Endothelial cell of umbilical vein (primary cell): ENCODE measurements at places on chromosomes 1 and 21. TPM values are rescaled to one million over a fixed set of nuclear protein-coding genes. Genes with fewer than 3 reads are reported as not detected.

Gene LCE2A
- total RNA-seq: not detected in 2 replicates

DNA sequence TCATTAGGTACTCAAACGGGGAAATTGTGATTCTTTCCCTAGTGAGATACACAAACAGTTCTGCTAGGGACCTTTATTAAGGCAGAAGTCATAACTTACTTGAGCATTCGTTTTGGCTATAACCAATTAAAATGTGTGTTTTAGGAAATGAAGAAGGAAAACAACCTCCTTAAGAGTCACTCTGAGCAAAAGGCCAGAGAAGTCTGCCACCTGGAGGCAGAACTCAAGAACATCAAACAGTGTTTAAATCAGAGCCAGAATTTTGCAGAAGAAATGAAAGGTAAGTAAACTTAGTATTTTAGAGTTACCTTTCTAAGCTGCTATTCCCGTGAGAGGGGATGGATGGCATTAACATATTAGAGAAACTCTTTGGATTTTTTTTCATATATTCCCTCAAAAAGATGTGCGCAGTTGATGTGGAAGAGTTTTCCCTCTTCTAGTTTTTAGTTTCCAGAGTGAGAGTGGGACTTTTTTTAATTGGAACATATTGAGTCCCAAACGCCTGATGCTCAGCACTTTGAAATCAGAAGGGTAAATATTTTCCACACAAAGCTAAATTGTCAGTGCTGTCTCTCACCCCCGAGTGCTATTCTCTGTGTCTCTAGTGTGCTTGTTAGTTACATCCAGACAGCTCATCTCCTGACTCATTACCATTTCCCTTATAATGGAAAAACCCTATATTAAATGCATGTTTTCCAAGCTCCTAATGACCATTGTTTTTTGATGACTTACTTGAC is 34.9 kb downstream of the CENPF start:
- DNase-seq: peak; percentile 64
- no peaks in the 10 kb centered on the region for H3K27me3 ChIP-seq
- H3K4me1 ChIP-seq: peaks cover 7% of the 10 kb centered on the region
- peaks cover 21% of the 10 kb centered on the region for H3K36me3 ChIP-seq
- no peak overlapping the region for H3K27ac ChIP-seq

- DNase-seq: no peak
- H3K27ac ChIP-seq: no peak overlapping the region
- H3K4me3 ChIP-seq: no peak overlapping the region
These were observed 68.9 kb downstream of the DMAP1 start for GRCh38 chr1:44281962-44282703.

DNA sequence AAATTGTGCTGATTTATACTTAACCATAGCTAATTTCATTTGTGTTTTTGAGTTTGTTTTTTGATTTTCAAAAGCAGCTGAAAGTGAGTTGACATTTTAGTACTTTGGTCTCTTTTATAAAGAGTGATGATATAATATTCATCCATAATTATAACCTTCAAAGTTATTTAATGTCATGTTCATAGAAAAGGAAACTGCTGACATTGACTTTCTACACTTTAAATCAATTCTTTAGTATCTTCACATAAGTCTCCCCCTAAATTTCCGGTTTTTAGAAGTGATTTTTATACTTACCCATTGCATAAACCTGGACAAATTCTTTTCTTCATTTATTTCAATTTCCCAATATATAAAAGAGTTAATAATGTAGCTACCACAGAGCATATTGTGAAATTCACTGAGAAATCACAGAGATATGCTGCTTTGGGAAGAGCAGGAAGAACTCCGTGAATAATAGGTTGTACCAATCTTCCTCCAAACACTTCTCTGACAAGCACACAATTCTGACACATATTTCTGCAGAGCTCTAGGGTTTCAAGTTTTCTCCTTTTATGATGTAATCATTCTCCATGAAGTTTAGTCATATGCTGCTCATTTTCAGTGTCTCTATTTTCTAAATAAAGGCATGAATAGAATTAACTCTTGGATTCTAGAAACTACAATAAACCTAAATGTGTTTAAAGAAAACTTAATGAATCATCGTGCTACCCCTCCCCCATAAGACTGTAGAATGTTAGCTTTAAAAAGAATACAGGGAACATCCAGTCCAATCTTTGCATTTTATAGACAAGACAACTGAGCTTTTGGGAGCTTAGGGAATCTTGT is 25.6 kb upstream of the CDC42BPA start:
- no peak overlapping the region for H3K27ac ChIP-seq
- peaks cover 7% of the 10 kb centered on the region for H3K4me1 ChIP-seq
- no peaks in the 10 kb centered on the region for H3K36me3 ChIP-seq
- no peak overlapping the region for H3K4me3 ChIP-seq
- no peaks in the 10 kb centered on the region for H3K27me3 ChIP-seq

- H3K4me3 ChIP-seq: no peak overlapping the region
- H3K36me3 ChIP-seq: no peaks in the 10 kb centered on the region
- peak; percentile 5 for DNase-seq
- H3K27ac ChIP-seq: no peak overlapping the region
These were observed 22.6 kb downstream of the SLC5A9 start for GRCh38 chr1:48245106-48245505.

DNA sequence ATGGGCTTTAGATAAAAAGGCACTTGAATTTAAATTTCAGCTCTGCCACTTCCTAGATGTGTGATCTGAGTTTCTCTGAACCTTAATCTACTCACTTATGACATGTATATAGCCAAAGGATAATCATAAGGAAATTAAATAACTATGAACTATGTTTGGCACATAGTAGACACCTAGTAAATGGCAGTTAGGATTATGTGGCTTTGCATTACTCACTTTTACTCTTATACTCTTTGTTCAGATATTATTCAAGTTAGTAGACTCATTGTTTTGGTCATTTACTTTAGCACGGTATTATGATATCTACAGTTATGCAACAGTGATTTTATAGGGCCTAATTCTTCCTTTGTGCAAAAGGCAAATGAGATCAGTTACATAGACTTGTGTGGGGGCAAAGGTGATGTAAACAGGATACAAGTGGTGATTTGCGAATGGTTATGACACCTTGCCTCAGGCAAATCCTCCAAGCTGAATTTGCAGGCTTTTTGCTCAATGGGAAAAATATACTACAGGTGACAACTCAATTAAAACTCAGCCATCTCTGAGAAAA is 297.2 kb upstream of the PBX1 start:
- H3K27ac ChIP-seq: no peak overlapping the region
- H3K36me3 ChIP-seq: no peaks in the 10 kb centered on the region
- no peak overlapping the region for H3K4me3 ChIP-seq
- H3K4me1 ChIP-seq: no peaks in the 10 kb centered on the region
- DNase-seq: no peak

DNA sequence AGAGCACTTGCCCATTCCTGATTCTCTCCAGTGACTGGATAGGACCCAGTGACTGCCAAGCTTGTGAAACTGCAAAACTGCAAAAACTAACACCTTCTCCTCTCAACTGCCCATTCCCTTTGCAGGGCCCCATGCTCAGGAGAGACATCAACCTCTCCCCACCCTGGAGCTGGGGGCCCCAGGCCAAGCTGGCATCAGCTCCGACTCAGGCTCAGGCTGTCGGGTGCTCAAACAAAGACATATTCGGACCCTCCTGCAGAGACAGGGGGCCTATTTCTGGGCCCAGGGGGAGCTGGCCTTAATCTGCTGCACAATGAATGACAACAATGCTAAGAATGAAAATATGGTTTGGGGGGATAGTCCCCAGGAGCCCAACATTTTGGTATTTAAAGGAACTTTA is 11.8 kb downstream of the LMX1A start:
- no peak for DNase-seq
- H3K27ac ChIP-seq: no peak overlapping the region
- H3K4me1 ChIP-seq: no peaks in the 10 kb centered on the region
- no peak overlapping the region for H3K4me3 ChIP-seq
- no peaks in the 10 kb centered on the region for H3K36me3 ChIP-seq
- peaks cover 31% of the 10 kb centered on the region for H3K27me3 ChIP-seq

DNA sequence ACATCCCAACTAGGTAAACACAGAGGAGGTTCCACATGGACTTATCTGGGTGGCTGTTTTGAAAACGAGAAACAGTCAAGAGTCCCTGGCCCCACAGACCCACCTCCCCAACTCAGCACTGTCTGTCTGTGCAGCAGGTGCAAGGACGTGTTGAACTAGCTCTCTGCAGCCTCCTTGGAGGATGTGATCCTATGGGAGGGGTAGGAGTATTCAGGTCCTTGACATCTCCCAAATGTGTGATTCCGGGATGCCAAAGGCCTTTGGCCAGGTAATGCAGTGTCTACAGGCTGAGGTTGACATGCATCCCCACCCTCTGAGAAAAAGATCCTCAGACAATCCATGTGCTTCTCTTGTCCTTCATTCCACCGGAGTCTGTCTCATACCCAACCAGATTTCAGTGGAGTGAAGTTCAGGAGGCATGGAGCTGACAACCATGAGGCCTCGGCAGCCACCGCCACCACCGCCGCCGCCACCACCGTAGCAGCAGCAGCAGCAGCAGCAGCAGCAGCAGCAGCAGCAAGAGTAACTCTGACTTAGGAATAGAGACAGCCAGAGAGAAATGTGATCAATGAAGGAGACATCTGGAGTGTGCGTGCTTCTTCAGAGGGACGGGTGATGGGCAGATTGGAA is 151.6 kb upstream of the CAMK1G start:
- no peaks in the 10 kb centered on the region for H3K27me3 ChIP-seq
- H3K27ac ChIP-seq: no peak overlapping the region
- no peak for DNase-seq

GRCh38 chr1:209546390-209547085 is 37.0 kb upstream of the CAMK1G start:
- no peak overlapping the region for H3K27ac ChIP-seq
- H3K4me1 ChIP-seq: no peaks in the 10 kb centered on the region
- no peak overlapping the region for H3K4me3 ChIP-seq
- no peaks in the 10 kb centered on the region for H3K36me3 ChIP-seq
- no peaks in the 10 kb centered on the region for H3K27me3 ChIP-seq

- H3K27ac ChIP-seq: no peak overlapping the region
- no peak for DNase-seq
- no peaks in the 10 kb centered on the region for H3K4me1 ChIP-seq
- H3K27me3 ChIP-seq: peaks cover 10% of the 10 kb centered on the region
- H3K36me3 ChIP-seq: no peaks in the 10 kb centered on the region
- no peak overlapping the region for H3K4me3 ChIP-seq
These were observed 6.0 kb downstream of the TMPRSS2 start for GRCh38 chr21:41501919-41502318.

DNA sequence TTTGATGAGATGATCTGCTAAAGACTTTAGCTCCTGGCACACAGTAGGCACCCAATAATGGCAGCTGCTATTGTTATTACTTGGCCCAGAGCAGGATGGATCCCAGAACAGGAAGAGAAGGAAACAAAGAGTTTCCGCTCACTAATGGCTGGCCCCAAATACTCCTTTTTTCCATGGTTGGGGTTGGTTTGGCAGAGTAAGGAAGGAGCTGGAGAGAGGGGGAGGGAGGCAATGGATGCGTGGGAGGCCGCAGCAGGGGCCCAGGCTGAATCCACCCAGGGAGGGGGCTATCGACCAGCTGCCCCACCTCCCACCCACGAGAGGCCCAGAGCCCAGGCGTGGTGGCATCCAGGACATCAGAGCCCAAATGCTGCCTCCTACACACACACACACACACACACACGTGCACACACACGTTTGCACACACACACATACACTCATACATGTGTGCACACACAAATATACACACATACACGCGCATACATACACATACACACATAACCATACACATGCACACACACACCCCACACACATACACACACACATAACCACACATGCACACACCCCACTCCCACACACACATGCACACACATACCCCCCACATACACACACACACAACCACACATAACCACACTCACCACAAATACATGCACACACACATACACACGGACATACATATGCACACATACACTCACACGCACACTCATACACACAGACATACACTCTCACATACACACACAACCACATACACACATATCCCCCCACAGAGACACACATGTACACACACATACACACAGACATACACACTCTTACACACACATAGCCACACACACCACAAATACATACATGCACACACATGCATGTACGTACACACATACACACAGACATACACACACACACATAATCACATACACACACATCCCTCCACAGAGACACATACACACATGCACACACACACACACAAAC is 25.2 kb downstream of the C1QB start:
- H3K27me3 ChIP-seq: no peaks in the 10 kb centered on the region
- H3K4me1 ChIP-seq: peaks cover 10% of the 10 kb centered on the region
- peak; percentile 88 for DNase-seq
- H3K4me3 ChIP-seq: no peak overlapping the region

DNA sequence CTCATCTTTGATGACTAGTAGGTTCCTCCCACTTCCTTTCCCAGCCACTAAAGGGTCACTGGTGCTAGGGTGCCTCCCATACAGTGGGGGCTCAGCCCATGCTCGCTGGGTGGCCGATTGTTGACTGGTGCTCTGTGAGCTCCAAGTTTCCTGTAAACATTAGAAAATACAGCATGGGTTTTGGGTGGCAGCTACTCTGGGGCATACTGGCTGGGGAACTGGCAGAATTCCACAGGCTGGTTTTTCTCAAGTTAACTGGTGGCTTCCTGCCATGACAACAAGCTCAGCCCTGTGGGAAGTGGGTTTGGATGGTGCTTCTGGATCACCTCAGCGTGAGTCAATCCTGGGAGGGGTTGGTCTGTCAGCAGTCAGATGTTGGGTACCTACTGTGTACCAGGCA is 28.7 kb upstream of the CRNN start:
- H3K4me1 ChIP-seq: no peaks in the 10 kb centered on the region
- H3K4me3 ChIP-seq: no peak overlapping the region
- H3K27me3 ChIP-seq: peaks cover 4% of the 10 kb centered on the region
- no peak overlapping the region for H3K27ac ChIP-seq
- DNase-seq: peak; percentile 33
- no peaks in the 10 kb centered on the region for H3K36me3 ChIP-seq

DNA sequence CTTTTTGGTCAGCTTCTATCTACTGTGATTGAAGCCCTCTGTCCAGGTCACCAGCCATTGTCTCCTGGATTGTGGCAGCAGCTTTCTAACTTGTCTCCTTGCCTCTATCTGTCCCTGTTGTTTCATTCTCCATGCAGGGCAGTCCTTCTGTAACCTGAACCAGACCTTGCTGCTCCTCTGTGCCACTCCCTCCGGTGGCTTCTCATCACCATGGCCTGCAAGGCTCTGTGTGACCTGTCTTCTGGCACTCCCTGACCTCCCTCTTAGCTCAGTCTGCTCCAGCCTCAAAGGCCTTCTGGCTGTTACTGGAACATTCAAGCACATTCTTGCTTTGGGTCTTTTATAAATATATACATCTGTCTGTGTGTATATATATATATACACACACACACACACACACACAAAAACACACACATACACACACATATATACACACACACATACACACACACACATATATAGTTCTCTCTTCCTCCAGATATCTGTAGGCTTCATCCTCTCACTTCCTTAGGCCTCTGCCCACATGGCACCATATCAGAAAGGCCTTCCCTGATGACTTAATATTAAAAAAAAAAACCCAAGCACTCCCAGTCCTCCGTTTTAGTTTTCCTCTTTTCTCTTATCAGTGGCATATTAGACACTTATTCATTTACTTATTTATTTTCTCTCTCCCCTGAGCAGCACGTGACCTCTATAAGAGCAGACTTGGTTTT is 21.2 kb upstream of the JUN start:
- H3K36me3 ChIP-seq: no peaks in the 10 kb centered on the region
- H3K27me3 ChIP-seq: no peaks in the 10 kb centered on the region
- H3K4me1 ChIP-seq: no peaks in the 10 kb centered on the region
- H3K4me3 ChIP-seq: no peak overlapping the region
- no peak overlapping the region for H3K27ac ChIP-seq

- peak; percentile 32 for DNase-seq
- peak within 1 kb of the TSS; percentile 40 for H3K4me3 ChIP-seq
- peaks cover 7% of the 10 kb centered on the region for H3K36me3 ChIP-seq
- H3K27me3 ChIP-seq: peaks cover 4% of the 10 kb centered on the region
- peaks cover 11% of the 10 kb centered on the region for H3K4me1 ChIP-seq
- no peak within 1 kb of the TSS for H3K27ac ChIP-seq
These were observed at the start of gene NPR1 for GRCh38 chr1:153678519-153679336. NPR1 (plus strand) TSS chr1:153678688; CDS start chr1:153679109, 421 bp downstream.
